Glutamatergic neuron (in vitro differentiated cells): ENCODE measurements at places on chromosomes 12 and 14.

- no peak for DNase-seq
Observed at GRCh38 chr12:50775251-50775650, 11.3 kb downstream of the ATF1 start.

- peak; percentile 61 for DNase-seq
Observed at GRCh38 chr12:2959192-2959504, at the start of gene TEAD4. Gene TEAD4 (plus strand): TSS chr12:2959397.

DNA sequence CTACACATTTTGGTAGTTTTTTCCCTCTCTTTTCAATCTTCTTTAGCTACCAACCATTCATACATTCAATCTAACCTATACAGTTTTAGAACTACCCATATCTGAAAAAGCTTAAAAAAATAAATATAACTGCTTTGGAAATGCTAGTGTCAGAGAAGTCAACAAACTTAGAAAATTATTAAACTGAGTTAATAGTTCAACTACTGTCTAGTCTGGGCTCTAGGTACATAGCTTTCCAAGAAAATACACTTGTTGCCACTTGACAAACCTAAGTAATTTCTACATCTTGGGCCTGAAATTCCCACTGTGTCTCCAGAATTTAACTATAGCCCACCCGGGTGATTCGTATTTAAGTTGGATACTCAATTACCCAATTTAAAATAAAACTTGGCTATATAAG is 22.1 kb downstream of the GTF2A1 start:
- DNase-seq, result no peak

DNA sequence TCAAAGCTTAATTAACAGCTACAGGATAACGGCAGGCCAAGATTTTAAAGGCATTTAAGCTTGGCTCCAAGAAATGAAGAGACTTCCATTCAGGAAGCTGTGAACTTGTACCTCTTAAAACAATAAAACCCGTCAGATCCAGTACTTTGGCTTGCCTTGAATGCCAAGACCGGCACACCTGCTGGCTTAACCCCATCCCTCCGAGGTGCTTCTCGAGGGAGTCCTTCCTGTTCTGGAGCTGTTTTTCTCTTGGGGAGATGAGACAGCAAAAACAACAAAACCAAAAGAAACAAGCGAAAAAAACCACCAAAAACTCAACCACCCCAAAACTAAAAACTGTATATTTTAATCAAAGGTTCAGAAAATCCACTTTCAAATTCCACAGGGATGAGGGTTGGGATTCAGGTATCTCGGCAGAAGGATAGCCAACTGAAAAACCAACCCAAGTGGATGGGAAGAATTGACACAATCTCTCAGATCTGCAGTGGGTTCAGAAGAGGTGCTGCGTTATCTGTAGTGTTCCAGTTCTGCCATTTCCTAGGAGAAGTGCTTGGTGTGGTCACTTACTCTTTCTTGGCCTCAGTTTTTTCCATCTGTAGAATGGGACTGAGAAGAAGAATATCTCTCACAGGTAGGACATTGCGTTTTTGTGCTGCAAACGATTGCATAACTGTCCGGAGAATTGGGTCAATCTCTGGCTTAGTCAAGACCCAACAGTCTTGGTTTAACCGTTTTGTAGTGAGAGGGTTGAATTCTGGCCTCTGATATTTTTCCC is 420.1 kb downstream of the VRK1 start:
- DNase-seq, result no peak

DNA sequence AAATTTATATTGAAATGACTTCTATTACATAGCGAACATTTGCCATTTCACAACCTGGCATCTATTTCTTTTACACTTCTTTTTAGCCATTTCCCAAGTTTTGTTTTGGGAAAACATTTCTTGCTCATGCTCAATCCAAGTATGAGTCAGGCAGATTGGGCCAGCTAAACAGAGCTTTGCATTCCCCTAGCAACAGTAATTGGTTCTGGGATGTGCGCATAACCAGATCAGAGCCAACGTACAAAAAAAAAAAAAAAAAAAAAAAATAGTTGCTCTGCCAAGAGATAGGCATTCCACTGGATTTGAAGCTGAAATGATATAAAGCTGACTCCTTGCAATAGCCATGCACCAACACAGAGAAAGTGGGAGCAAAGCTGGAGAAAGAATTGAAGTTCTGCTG is 37.5 kb downstream of the PLCZ1 start:
- DNase-seq, result no peak

GRCh38 chr12:124391340-124392261 is 96.7 kb downstream of the RFLNA start:
- no peak for DNase-seq

GRCh38 chr12:122473543-122474323 is 27.0 kb downstream of the ZCCHC8 start:
- no peak for DNase-seq

- no peak for DNase-seq
Observed at GRCh38 chr12:3629057-3629830, 123.7 kb downstream of the CRACR2A start.

DNA sequence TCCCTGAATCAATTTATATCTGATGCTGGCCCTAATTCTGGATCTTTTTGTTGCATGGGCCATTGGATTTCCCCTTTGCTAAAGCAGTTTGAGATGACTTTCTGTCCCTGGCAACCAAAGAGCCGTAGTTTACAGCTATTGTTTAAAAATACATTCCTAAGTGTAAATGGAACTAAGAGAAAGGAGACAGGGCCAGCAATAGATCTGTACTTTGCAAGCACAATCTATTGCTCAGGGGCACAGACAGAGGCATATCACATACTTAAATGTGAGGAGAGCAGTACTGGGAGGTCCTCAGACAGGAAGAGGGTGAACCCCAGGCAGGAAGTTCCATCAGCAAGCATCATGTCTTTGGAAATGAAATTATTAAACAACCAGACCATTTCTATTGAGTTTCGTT is 126.6 kb downstream of the ZFP36L1 start:
- DNase-seq, result no peak

DNA sequence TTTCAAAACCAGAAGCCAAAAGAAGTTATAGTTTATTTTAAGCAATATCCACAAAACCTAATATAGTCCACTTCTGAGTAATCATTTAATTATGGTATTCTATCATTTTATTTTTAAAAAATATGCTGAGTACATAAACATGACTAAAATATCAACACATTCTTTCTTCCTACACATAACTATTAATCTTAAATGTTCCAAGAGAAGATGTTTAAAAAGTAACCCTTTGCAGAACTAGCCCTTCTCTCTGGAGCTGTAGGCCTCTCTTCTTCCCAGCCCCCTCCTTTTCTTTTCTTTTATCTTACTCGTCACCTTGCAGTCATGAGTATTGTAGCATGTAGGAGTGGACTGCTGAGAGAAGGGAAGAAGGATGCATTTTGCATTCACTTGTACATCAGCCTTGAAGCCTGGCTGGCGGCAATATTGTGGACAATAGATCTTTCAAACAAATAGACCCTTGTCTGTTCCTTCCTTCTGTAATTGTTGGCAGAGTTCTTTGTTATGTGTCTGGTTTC is 941.9 kb downstream of the NRXN3 start:
- DNase-seq, result no peak

DNA sequence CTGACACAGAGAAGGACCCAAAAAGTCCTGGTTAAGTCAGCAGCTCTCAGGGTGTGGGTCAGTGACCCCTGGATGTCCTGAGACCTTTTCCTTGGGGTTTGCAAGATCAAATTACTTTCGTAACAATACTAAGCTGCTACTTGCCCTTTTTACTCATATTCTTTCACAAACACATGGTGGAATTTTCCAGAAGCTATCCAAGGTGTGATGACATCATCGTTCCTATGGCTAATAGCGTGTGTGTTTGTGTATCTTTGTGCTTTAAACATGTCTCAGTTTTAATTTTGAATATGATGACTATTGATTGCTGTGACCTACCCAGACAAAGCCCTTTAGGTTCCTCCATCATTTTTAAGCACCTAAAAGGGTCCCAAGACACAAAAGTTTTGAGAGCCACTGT is 176.2 kb downstream of the PHETA1 start:
- no peak for DNase-seq

GRCh38 chr12:11758510-11759493 is 109.3 kb downstream of the ETV6 start:
- DNase-seq, result no peak

DNA sequence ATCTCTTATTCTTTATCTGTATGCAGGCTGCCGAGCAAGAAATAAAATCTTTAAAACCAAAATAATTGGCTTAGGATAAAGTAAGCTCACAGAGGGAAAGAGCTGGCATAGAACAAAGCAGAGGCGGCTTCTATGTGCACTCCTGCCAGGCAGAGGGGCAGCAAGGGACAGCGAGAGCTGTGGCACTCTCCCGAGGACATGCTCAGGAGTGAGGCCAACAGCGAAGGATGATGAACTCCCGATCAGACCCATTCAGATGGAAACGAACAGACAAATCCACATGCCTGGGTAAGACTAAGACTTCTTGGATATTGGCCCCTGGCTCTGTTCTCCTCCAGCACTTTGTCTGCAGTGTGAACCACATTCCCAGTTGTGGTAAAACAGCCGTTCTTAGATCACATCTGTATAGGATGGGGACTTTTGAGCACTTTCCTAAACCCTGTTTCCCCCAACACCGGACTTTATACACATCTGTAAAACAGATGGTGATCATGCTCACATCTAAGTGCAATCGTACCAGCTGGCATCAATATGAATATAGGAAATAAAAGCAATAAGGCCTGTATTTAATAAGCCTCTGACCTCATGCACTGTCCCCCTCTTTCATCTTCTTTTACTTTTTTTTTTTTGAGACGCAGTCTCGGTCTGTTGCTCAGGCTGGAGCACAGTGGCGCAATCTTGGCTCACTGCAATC is 134.1 kb downstream of the PPM1H start:
- DNase-seq, result no peak

DNA sequence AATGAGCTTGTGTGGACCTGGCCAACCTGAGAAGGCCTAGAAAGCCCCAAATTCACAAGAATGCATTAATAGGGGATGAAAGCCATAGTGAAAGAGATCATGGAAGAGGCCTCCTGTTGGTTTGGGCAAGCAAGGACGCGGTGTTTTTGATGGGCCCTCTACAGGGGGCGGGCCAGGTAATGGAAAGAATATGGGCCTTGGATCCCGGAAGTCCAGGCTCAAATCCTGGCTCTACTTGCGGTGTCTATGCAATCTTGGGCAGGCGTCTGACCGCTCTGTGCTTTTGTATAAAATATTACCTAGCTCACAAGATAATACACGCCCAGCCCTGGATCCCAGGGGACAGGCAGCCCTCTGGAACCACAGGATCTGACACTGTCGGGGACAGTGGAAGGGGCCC is 41.1 kb upstream of the CLMN start:
- DNase-seq, result no peak

DNA sequence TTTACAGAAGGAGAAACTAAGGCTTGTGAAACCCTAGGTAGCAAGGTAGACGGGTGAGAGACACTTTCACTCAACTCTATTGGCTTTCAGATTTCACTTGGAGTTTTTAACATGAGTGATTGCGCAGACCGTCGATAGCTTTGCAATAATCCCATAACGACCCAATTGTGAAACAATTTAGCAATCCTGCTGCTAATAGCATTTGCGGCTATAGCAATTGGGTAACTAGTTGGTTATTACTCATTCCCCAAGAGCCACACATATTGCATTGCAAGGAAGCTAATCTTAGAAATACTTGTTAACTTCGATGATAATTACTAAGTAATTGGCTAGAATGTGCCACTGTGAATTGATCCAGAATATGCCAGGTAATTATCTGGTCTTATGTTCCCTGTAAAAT is 159.9 kb upstream of the NOS1 start:
- no peak for DNase-seq

GRCh38 chr12:53476769-53477209 is 22.5 kb downstream of the MAP3K12 start:
- DNase-seq, result no peak

GRCh38 chr12:46959502-46959901 is 119.9 kb upstream of the PCED1B start:
- DNase-seq, result no peak

GRCh38 chr14:55026441-55026792 is 482 bp downstream of the WDHD1 start:
- DNase-seq, result no peak

DNA sequence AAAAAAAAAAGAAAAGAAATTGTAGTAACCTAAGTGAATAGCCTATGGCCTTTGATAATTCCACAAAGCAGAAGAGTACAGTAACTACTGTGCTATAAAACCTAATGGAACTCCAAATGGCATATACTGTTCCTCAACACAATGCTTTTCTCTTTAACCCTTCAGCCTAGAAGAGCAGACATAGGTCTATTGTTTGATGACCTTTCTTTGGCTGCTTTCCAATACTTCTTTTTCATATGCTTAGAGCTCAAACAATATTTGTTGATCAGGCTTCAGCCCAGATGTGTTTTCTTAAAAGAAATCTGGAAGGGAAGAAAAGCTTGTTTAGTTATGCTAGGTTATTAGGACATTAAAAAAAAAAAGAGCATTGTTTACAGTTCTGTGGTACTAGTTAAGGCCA is 116.4 kb downstream of the NTN4 start:
- no peak for DNase-seq

- DNase-seq, result no peak
Observed at GRCh38 chr14:100281286-100282082, 24.8 kb downstream of the SLC25A29 start.

GRCh38 chr12:111330800-111331752 is 37.8 kb downstream of the PHETA1 start:
- DNase-seq, result no peak
